Neuronal stem cell (in vitro differentiated cells): ENCODE measurements at places on chromosomes 1 and 21.

- no peak for DNase-seq
Measured at GRCh38 chr1:151802372-151802771, 2.8 kb downstream of the LINGO4 start.

- no peak for DNase-seq
Measured at GRCh38 chr1:117213046-117213445, 2.3 kb upstream of the VTCN1 start.

DNA sequence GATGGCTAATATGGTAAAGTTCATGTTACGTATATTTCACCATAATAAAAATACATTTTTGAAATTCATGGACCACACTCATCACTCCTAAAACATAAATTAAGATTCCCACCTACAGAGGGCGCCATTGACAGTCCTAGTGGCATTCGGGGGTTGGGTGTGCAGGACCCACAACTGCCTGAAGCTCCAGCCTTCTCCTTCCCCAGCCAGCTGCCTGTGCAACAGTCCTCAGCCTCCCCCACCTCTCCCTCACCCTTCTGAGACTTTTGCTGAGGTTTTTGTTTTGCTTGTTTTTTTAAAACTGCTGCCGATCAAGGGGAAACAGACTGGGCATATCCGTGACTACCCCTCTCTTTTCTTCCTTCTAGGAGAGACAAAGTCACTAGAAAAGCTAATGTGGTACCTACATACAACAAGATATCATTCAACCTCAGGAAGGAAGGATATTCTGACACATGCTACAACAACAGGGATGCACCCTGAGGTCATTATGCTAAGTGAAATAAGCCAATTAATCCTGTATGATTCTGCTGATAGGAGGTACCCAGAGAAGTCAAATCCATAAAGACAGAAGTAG lies 9.2 kb upstream of the EVA1C start:
- DNase-seq: peak; percentile 61

GRCh38 chr1:242411901-242412300 lies 112.6 kb downstream of the PLD5 start:
- DNase-seq: no peak

DNA sequence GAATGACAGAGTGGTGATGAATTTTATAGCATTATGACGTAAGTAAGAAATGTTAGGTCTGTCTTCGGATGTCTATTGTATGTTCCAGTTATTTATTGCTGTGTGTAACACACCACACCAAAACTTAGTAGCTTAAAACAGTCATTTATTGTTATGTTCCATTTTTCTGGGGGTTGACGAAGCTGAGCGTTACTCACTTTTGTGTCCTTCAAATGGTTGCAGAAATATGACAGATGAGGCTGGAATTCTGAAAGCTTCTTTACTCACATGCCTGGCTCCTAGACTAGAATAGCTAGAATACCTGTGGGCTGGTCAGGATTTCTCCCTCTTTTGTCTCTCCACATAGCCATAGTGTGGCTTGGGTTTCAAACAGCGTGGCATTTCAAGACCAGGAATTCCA lies 62.1 kb upstream of the S1PR1 start:
- DNase-seq: no peak

DNA sequence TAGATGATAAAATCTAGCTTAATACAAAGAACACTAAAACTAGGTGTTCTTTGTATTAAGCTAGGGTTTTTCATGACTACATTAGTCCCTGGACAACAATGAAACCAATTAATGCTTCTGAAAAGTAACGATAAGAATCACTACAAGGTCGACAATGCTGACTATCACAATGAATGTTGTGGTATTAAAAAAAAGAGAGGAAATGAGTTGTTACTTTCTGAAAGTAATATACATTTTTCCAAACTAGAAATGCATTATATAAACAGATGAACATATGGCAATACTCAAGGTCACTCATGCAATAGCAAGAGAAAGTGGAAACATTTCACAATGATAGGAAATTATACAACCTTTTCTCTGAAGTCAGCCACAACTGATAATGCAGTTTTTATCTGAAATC lies 19.0 kb downstream of the DPH5 start:
- no peak for DNase-seq

GRCh38 chr1:201578008-201578888 lies 39.3 kb downstream of the NAV1 start:
- no peak for DNase-seq

DNA sequence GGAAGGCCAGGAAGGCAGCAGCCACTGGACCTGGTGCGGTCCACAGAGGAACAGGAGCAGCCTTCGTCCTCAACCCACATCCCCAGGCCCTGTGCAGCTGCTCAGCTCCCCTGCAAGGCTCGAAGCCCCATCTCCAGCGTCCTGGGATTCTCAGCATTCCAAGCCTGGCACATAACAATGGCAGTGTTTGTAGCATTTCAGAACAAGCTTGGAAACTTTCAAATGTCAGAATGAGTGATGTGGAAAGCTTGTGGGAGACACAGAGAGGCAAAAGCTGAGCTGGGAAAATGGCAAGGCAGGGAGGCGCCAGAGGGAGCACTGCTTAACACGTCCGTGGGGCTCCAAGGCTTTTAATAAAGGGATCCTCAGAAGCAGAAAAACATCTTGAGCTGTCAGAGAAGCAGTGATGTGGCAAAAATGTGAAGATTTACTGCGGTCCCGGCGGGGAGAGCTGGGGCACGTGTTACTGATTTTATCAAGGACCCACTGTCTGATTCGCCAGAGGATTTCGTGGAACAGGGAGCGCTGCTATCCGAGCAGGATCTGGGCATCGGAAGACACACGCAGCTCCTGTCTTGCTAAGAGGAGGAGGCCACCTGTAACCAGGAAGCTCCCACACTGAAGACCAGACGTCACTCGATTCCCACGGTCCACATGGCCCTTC lies 38.1 kb downstream of the TOMM20 start:
- DNase-seq: peak; percentile 75

- no peak for DNase-seq
Measured at GRCh38 chr21:46035809-46036695, 54.5 kb downstream of the COL6A1 start.

DNA sequence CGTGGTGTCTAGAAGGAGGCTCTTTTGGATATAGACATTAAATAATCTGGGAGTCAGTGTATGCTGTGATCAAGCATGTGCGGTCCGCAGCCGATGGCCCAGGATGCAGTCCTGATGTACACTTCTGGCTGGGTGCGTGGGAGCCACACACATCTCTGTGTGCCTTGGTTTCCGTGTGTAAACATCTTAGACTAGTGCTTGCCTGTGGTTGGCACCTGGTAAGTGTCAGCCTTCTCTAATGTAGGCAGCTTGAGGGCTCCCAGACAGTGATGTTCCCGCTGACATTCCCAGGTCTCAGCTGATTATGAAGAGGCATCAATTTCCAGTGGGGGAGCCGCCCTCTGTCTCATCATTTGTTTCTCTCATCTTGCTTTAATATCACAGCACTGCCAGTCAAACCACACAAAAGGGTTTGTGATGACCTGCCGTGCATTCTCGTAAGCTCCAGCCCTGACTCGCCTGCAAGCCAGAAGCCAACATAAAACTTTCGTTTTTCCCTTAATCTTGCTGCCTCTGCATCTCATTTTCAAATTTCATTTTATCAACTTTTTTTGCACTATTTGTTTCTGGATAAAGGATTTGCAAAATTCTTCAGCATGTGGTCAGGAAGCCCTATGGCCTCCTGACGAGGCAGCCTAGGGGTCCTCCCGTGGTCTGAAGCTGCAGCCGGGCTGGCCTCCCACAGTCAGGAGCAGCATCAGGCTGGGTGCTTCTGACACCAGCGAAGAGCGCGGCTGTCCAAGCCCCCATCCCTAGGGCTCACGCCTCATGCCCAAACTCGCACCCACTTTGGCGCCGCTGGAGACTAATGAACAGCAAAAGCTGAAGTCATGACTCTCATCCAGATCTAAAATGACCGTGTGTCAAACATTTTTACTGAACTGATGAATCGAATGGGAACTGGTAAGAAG lies 28.1 kb downstream of the PDE9A start:
- no peak for DNase-seq

GRCh38 chr1:40662864-40663263 lies 2.6 kb downstream of the RIMS3 start:
- no peak for DNase-seq
